ENCODE measurements at places on chromosomes 11 and 22.

DNA sequence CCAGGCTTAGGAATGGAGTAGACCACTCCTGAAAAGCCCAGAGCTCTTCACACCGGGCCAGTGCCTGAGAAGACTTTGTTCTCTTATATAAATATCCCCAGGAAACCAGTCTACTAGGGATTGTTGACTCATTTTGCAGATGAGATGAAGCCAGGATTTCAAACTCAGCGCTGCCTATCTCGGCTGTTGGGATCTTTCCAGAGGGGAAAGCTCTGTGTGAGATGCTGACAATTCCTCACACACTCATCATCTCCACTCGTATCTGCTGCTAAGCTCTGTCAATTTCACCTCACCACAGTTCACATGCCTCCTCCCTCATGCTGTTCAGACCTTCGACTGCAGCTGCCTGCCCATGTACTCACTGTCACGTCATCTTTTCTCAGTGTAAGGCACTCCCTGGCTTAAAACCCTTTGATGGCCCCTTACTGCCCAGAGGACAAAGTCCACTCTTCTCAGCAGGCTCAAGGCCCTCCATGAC, 12.5 kb downstream of the USH1C start:
- DNase-seq, result no peak

DNA sequence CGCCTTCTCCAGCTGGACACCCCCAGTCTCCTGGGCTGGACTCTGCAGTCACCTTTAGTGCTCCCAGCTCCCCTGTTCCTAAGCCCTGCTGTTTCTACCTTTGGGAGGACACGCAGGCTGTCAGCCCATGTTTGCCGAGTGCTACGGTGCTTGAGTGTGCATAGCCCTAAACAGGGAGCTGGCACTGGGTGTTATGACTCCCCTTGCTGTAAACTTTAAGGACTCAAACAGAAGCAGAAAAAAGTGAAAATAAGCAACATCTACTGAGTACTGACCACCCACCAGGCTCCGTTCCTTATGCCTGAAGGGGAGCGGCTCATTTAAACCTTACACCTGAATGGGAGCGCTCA, 7.3 kb upstream of the APOBEC3B start:
- no peak for DNase-seq

DNA sequence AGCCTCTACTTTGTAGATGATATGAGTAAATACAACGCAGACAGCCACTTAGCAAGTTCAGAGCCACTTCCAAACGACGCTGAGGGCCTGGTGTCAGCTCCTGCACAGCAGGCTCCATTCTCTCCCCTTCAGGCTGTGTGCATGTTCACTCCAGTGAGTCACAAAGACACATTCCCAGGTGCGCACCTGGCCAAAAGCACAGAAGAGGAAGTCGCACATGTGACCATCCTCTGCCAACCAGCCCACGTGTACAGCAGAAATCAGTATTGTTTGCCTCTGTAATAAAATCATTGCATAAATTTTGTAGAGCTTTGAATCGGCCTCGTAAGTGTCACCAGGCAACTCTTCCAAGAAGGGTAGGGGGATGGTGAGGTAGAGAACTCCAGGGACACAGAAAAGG, 19.5 kb upstream of the TPH1 start:
- DNase-seq, result no peak

DNA sequence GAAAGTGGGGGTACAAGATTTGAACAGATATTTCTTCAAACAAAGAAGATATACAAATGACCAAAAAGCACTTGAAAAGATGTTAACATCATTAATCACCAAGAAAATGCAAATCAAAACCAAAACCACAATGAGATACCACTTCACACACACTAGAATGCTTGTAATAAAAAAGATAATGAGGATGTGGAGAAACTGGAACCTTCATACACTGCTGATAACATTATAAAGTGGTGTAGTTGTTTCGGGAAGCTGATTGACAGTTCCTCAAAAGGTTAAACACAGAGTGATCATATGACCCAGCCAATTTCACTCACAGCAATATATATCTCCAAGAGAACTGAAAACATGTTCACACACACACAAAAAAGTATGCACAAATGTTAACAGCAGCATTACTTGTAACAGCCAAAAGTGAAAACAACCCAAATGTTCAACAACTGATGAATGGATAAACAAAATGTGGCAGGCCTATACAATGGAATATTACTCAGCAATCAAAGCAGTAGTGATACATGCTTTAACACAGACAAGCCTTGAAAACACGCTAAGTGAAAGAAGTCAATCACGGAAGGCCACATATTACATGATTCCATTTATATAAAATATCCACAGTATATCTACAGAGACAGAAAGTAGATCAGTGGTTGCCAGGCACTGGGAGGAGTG, 15.1 kb downstream of the PITPNB start:
- no peak for DNase-seq

DNA sequence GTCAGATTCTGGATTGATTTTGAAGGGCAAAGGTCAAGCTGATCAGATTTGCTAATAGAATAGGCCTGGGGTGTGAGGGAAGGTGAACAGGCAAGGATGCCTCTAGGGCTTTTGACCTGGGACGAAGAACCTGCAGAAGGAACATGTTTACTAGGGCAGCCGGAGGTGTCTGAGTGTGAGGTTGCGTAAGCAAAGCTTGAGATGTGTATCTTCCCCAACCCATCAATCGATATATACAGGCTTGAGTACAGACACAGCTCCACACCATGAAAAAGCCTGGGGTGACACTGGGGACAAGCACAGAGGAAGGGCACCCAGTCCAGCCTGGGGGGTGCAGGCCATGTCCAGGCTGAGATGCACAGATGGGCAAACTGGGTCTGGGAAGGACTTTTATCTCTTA, 1.1 kb downstream of the LHFPL7 start:
- no peak for DNase-seq
